ENCODE measurements at places on chromosomes 13 and 19.

DNA sequence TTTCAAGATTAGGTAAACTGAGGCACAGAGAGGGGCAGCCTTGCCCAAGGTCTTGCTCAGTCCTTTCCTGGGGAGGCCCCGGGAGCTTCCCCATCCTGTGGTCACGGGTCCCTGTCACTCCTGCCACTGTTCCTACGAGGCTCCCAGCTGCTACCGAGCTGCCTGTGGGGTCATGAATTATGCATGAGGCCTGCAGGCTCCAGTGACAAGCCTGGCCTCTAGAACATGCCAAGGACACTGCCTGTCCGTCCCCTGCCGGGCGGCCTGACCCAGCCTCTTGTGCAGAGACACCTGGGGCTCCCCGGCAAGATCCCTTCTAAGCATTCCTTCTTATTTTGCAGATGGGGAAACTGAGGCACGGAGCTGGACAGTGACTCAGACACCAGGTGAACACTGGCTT is 2.7 kb downstream of the FCHO1 start:
- no peak for DNase-seq

GRCh38 chr13:30851697-30852096 is 54.4 kb upstream of the MEDAG start:
- DNase-seq, result no peak

- no peak for DNase-seq
Measured at GRCh38 chr13:30204564-30204963, 102.8 kb downstream of the KATNAL1 start.

- no peak for DNase-seq
Measured at GRCh38 chr13:21797736-21798135, 126.9 kb downstream of the FGF9 start.

GRCh38 chr19:49061000-49061399 is 3.5 kb upstream of the CGB7 start:
- DNase-seq, result no peak

GRCh38 chr13:99980824-99981734 is 505 bp upstream of the ZIC2 start:
- DNase-seq, result no peak

DNA sequence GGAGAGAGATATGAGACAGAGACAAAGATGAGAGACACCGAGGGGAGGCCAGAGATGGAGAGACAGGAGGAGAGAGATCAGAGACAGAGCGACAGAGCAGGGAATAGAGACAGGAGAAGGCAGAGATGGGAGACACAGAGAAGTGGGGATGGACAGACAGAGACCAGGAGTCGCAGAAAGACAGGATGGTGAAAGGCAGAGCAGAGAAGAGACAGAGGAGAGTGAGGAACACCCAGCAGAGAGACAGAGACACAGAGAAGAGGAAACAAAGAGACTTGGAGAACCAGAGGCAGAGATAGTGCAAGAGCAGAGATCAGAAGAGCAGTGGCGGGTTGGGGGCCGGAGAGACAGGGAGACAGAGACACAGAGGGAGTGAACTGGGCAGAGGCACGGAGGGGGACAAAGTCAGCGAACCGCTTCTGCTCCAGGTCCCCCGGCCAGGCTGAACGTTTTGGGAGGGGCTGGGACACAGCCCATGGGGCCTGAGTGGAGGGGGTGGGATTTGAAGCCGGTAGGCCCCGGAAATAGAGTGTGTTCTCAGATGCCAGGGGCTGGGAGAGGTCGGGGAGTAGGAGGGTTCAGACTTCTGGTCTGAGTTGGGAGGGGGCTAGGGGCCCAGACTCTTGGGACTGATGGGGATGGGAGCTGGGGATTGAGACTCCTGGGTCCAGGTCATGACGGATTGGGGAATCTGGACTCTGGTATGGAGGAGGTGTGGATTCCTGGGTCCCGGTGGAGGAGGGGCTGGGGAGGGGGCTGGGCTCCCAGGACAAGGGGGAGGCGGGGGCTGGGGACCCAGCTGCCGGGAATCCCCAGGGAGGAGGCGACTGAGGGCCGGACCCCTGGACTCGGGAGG is 654 bp downstream of the ZNF579 start:
- DNase-seq, result no peak

GRCh38 chr13:106987427-106987785 is 419.5 kb upstream of the ARGLU1 start:
- DNase-seq, result no peak

- no peak for DNase-seq
Measured at GRCh38 chr13:36038785-36039555, 92.2 kb downstream of the DCLK1 start.

DNA sequence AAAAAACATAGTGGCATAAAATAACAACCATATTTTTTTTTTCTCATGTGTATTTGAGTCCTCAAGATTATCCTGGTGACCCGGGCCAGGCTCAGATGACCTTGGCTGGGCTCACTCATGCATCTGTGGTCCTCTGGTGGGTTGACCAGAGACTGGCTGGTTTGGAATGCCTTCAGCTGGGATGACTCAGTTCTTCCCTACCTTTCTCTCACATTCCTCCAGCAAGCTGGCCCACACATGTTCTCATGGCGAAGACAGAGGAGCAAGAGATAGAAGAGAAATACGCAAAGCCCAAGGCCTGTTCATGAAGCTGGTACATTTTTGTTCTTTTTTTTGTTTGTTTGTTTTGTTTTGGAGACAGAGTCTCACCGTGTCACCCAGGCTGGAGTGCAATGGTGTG is 14.3 kb upstream of the ZNF541 start:
- no peak for DNase-seq

- no peak for DNase-seq
Measured at GRCh38 chr13:36436811-36437210, 4.5 kb downstream of the CCNA1 start.

- peak; percentile 60 for DNase-seq
Measured at GRCh38 chr19:48255376-48256303, at the start of gene CARD8. Gene CARD8, minus strand, starts transcription at chr19:48255912. Its CDS starts 14,892 bp downstream, at chr19:48241020.

GRCh38 chr19:10045371-10045770 is 32.1 kb downstream of the RDH8 start:
- DNase-seq, result no peak

DNA sequence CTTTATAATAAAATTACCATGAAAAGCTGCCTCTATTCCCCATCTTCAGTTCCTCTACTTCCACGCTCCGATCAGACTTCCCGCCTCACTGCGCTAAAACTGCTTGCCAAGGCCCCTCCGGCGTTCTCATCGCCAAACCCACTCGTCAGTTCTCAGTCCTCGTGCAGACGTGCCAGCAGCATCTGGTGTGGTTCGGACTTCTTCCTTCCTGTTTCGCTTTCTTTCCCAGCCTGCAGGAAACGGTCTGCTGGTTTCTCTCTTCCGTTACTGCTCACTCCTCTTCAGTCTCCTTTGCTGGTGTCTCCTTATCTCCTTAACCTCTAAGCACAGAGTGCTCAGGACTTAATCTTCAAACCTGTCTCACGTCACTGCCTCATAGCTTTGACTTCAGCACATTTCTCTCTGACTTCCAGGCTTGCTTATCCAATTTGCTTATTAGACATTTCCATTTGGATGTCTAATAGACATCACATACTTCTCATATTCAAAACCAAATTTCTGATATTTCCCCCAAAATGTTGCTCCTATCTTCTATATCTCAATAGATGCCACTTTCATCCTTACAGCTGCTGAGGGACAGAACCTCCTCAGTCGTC is 40.3 kb downstream of the RCBTB2 start:
- DNase-seq, result peak; percentile 61

GRCh38 chr19:31718898-31719297 is 369.7 kb upstream of the TSHZ3 start:
- DNase-seq, result no peak

DNA sequence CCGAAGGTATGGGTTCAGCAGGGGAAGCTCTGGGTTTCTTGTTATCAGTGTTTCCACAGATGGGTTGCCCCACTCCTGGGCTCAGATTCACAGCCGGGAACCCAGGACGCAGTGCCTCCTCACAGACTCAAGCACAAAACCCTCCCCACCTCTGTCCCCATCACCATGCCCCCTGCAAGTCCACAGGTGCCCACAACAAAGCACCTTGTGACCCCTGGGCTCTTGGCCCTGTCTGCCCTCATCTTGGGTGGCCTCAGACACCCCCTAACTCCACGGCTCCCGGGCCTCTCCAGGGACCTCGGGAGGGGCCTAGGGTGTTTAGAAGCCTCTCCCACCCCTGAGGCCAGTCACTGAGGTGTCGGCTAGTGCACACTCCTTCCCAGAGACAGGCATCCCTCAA is 231.7 kb downstream of the TUBA3C start:
- DNase-seq, result no peak

DNA sequence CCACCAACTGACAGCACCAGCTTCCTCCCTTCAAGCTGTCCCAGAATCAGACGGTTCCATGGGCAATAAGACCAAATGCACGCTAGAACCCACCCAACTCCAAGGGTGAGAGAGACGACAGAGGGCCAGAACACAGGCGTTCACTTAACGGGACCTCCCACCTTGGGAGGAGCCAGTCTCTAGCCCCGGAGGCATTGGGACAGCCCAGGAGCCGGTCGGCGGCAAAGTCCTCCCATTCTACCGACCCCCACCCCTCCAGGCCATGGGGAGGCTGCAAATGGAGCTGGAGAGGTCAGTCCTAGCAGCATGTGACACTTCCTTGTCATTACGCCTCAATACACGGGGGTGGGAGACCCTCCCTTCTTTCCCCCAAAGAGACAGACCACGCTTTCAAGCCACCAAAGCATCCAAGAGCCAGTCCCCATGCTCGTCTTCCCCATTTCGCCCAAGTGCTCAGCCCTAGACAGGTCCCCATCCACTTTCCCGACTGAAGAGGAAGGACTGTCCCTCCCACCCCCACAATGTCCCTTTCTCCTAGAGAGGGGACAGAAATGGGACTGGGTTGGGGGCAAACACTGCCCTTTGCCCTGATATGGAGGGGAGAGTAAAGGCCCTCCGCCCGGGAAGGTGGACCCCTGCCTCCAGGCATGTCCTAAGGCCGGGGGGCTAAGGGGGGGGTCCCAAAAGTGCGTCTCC is 964 bp downstream of the KHSRP start:
- no peak for DNase-seq

DNA sequence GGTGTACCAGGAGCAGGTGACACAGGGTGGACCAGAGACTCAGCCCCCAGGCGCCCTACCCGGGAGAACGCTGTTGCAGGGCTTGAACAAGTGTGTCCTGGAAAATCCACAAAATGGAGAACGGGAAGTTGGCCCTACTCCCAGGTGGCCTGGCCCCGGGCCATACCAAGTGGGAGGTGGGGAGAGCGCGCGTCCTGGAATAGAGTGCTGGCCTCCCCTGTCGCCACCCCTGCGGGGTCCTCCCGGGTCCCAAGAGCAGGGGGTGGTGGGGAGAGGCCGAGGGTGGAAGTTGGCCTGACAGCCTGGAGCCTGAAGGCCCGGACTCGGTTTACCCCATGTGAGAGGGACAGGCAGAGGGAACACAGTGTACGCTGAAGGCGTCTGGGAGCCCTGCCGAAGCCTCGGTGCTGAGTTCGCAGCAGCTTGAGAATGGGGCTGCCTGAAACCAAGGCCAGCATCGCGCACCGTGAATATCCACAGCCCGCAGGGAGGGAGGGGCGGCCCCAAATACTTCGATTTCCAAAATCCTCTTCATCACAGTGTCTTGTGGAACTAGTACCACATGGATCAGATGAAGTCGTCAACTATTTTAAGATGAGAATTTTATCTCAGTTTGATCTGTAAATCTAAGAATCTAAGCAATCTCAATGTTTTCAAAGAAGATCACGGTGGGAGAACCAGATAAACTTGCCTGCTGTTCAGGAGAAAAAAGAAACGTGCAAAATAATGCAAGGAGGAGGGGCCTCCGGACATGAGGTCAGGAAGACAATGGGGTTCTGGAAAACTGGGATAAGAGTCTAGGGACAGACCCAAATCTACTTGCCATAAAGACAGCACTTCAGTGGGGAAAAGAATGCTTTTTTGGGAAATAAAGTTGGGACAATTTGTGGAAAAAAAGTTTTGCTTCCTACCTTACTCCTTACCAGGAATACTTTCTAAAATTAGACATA is 10.4 kb upstream of the KLF16 start:
- DNase-seq, result no peak

DNA sequence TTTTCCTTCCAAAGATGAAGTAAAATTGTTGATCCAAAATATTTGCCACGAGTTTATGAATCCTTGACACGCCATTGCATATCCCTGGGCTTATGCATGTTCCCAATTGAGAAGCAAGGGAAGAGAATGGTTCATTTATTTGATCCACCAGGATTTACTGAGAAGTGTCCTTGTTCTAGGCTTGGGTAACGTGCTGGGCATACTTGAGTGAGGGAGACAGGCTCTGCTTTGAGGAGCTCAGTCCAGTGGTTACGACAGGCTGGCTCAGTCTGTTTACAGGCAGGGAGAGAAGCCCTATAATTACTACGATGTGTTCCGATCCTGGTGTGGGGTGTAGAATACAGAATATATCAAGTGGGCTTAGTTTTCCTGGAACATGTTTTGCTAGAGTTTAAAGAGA is 6.3 kb upstream of the PNMA8C start:
- DNase-seq, result no peak

DNA sequence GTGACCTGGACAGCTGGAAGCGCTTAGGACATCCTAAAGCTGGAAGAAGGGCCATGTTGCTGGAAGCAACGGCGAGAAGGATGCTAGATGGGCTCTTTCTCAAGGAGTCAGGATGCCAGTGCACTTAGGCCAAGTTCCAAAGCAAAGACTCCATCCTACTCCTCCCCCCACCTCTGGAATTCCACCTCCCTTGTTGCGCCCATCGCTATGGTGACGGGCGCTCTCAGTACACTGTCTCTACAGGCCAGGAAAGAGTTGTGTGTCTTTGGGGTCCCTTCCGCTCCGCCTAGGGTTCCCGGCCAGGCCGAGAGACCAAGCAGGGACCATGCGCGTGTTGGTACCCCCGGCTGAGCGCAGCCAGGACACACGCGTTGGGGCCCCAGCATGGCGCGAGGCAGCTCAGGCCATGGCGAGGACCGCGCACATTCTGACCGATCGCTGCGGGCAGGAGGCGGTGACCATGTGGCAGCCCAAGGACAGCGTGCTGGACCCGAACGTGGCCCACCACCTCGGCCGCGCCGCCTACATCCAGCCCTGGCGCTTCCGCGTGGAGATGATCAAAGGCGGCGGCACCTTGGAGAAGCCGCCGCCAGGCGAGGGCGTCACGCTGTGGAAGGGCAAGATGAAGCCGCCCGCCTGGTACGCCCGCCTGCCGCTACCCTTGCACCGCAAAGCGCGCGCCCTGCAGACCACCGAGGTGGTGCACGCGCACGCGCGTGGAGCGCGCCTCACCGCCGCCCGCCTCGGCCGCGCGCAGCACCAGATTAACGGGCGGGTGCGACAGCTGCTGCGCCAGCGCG is 31.0 kb upstream of the SLC1A6 start:
- DNase-seq, result no peak

GRCh38 chr13:75405976-75406703 is 75.8 kb downstream of the TBC1D4 start:
- DNase-seq, result no peak

GRCh38 chr13:68908879-68909278 is 1198.7 kb upstream of the ATXN8OS start:
- DNase-seq, result no peak

DNA sequence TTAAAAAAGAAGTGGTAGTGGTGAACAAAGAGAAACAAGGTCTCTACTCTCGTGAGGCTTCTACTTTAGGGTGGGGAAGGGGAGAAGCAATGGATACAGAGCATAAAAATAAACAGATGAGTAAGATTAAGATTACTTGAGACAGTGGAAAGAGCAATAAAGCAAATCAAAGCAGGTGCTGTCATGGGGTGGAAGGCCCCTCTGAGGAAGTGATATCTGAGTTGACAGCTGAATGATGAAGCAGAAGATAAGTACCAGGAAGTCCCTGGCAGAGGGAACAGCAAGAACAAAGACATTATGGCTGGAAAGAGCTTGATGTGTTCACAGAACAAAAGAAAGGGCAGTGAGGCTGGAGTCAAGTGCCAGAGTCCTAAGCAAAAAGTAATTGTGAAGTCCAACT is 221.8 kb downstream of the ENOX1 start:
- DNase-seq, result no peak

GRCh38 chr13:110221406-110222117 is 85.4 kb downstream of the COL4A1 start:
- DNase-seq, result no peak

GRCh38 chr13:111111376-111111937 is 3.7 kb upstream of the ARHGEF7 start:
- DNase-seq, result no peak
